ENCODE measurements at places on chromosomes 1 and 21. TPM values are rescaled to one million over a fixed set of nuclear protein-coding genes. Genes with fewer than 3 reads are reported as not detected.

Gene VASH2
- 0.25 TPM for total RNA-seq

Gene LCE6A
- total RNA-seq, result not detected

Gene RBM8A
- total RNA-seq, result 261 TPM

Gene DIPK1A
- 8.1 TPM for total RNA-seq

Gene SH3BGR
- total RNA-seq, result 4.5 TPM

Gene PCBP3
- 2.2 TPM for total RNA-seq

Gene RNU1-2
- 1,043 TPM for total RNA-seq

Gene PCSK9
- not detected for total RNA-seq

GRCh38 chr1:245062741-245063305 is 92.0 kb upstream of the KIF26B start:
- H3K4me1 ChIP-seq, result no peaks in the 10 kb centered on the region
- no peak overlapping the region for H3K4me3 ChIP-seq

GRCh38 chr1:33740040-33740744 is 123.7 kb upstream of the HMGB4 start:
- no peak for DNase-seq
- no peaks in the 10 kb centered on the region for H3K4me1 ChIP-seq
- peaks cover 7% of the 10 kb centered on the region for H3K27me3 ChIP-seq
- no peak overlapping the region for H3K4me3 ChIP-seq
- no peak overlapping the region for H3K27ac ChIP-seq

DNA sequence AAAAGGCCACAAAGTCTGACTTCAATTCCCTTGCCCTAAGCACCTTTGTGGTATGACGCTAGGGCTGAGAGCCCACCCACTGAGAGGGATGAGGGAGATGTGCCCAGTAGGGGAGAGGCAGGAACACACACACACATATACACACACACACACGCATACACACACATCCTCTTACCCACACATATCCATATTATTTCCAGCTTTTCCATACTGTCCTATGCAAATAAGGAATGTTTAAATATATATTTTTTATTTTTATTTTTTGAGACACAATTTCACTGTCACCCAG is 3.0 kb downstream of the RAB25 start:
- H3K36me3 ChIP-seq, result no peaks in the 10 kb centered on the region
- no peak for DNase-seq
- H3K4me1 ChIP-seq, result peaks cover 16% of the 10 kb centered on the region
- H3K27me3 ChIP-seq, result no peaks in the 10 kb centered on the region
- H3K4me3 ChIP-seq, result no peak overlapping the region

- DNase-seq, result no peak
- peaks cover 25% of the 10 kb centered on the region for H3K27me3 ChIP-seq
- no peak overlapping the region for H3K27ac ChIP-seq
Measured at GRCh38 chr1:87167157-87167789, 161.4 kb upstream of the LMO4 start.

DNA sequence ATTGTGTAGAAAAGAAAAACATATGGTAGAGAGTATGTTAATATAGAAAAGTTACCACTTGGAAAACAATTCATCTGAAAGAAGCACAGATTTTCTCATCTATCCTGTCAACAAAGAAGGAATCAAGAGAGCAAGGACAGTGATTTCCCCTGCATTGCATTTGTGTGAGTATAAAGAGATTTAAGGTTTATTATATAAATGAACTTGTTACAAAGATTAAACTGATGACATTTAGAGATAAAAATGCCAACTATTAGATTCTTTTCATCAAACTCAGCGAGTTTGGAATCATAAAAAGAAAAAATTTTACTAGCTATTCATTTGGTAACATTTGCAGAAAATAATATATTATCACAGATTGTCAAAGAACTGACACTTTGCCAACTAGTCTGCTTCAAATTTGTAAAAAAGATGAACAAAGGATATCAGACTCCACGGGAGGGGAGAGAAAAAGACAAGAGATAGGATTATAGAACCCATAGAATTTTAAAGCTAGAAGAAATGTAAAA is at the start of gene RGS21:
Gene RGS21 (plus strand): TSS at position 51 of the 509 bp plus-strand sequence. CDS start 26,045 bp downstream, outside the sequence.
- H3K36me3 ChIP-seq, result no peaks in the 10 kb centered on the region
- no peak within 1 kb of the TSS for H3K27ac ChIP-seq
- no peaks in the 10 kb centered on the region for H3K27me3 ChIP-seq
- no peak within 1 kb of the TSS for H3K4me3 ChIP-seq

- no peaks in the 10 kb centered on the region for H3K27me3 ChIP-seq
- no peaks in the 10 kb centered on the region for H3K36me3 ChIP-seq
- no peak overlapping the region for H3K4me3 ChIP-seq
- DNase-seq, result no peak
- peaks cover 14% of the 10 kb centered on the region for H3K4me1 ChIP-seq
Measured at GRCh38 chr21:14824126-14824525, 240.7 kb downstream of the NRIP1 start.

DNA sequence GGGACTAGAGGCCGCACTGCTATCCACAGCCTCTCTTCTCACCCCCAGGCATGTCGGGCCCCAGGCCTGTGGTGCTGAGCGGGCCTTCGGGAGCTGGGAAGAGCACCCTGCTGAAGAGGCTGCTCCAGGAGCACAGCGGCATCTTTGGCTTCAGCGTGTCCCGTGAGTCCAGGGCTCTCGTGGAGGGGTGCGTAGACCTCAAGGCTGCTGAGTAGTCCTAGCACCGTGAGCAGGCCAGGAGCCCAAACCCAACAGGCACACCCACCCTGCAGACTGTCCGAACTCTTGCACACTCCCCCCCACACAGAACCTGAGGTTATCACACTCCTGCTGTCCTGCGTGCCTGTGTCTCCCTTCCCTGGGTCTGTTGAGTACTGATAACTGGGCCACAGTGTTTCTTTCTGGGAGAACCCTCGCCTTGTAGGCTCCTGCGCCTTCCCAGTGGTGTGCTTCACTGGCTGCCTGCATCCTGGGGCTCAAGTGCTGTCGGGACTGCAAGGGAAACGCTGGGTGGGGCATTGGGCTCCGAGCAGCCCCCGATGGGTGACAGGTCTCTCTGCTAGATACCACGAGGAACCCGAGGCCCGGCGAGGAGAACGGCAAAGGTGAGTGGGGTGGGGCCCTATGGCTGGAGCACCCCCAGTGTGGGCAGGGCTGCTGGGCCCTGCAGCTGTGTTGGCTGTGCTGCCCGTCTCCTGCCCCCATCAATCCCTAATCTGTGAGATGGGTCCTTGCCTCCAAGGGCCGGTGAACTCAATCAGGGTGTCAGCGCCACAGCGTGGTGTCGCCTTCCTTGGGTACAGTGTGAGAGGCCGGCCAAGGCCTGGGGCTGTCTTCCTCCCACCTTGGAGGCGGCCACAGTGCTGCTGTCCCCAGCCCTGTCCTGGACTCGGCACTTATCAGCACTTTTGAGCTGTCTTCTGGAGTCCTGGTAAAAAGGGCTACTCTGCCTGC is 4.0 kb upstream of the GJC2 start:
- no peak overlapping the region for H3K27ac ChIP-seq
- peaks cover 32% of the 10 kb centered on the region for H3K36me3 ChIP-seq
- H3K4me3 ChIP-seq, result no peak overlapping the region
- H3K4me1 ChIP-seq, result peaks cover 30% of the 10 kb centered on the region

DNA sequence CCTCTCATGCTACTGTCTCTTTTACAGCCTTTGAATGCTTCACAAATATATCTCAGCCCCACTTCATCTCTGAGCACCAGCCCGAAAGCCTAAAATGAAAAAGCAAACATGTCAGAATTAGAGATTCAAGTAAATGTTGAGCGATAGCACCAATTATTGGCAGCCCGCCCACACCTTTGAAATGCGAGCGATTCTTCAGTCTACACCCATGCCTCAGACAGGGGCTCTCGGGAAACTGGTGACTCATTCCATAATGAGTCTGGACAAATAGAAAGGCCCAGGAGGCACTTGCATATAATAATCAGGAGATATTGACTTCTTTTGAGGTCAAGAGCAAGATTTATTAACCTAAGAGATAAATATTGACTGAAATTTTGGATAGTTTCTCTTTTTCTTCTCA is 487.3 kb upstream of the PTBP2 start:
- no peaks in the 10 kb centered on the region for H3K36me3 ChIP-seq
- H3K4me3 ChIP-seq, result no peak overlapping the region
- no peak for DNase-seq
- no peak overlapping the region for H3K27ac ChIP-seq

DNA sequence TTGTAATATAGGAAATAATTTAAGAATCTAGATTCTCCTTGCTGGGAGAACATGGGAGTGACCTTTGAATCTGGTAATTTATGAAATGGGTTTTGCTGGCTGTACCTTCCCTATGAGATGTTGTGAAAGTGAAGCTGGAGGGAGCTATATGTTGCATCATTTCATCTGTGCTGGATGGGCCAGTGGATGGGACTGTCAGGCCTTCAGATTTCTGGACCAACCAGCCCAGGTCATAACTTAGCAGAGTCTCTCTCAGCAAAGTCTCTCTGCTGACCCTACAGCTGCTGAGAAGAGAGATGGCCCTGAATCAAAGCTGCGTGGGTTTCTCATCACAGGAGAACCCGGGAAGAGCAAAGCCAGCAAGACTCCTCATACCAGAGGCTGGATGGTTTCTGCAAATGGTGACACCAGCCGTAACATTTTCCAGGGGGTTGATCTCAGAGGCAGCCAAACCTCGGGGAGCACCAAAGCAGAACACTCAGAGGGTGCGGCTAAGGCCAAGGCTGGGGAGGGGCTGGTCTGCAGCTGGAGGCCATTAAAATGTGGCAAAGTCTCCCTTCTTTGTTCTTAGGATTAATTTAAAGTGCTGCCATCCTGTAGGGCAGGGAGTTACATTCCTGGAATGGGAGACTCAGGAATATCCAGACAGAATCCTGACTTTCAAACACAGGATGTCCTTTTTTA is 18.2 kb upstream of the PTGFRN start:
- H3K36me3 ChIP-seq, result peaks cover 2% of the 10 kb centered on the region
- no peak overlapping the region for H3K27ac ChIP-seq
- peaks cover 2% of the 10 kb centered on the region for H3K4me1 ChIP-seq
- DNase-seq, result no peak
- peaks cover 3% of the 10 kb centered on the region for H3K27me3 ChIP-seq

GRCh38 chr1:5743435-5744095 is 248.7 kb downstream of the NPHP4 start:
- H3K36me3 ChIP-seq, result no peaks in the 10 kb centered on the region
- H3K4me1 ChIP-seq, result peaks cover 5% of the 10 kb centered on the region
- H3K4me3 ChIP-seq, result no peak overlapping the region
- no peak for DNase-seq
- H3K27me3 ChIP-seq, result peaks cover 16% of the 10 kb centered on the region

DNA sequence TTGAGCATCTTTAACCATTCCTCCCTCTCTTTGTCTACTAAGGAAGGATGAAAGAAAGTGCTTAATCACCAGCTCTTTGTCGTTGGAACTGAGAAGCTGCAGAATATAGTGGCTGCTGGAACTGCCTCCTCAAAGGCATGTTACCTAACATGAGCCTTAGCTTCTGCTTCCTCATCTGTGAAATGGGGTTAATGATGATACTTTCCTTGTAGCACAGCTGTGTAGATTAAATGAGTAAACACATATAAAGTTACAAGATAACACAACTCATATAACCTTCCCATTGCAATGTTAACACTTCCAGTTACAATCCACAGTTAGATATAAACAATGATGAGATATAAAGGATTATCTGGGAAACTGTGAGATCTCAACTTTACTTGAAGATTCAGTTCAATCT is 48.4 kb upstream of the ZNF326 start:
- no peaks in the 10 kb centered on the region for H3K36me3 ChIP-seq
- H3K4me3 ChIP-seq, result no peak overlapping the region
- no peaks in the 10 kb centered on the region for H3K27me3 ChIP-seq
- peaks cover under 1% of the 10 kb centered on the region for H3K4me1 ChIP-seq
- no peak overlapping the region for H3K27ac ChIP-seq

- peaks cover 18% of the 10 kb centered on the region for H3K4me1 ChIP-seq
- H3K27me3 ChIP-seq, result peaks cover 16% of the 10 kb centered on the region
- H3K36me3 ChIP-seq, result no peaks in the 10 kb centered on the region
- no peak for DNase-seq
- H3K27ac ChIP-seq, result peak within 1 kb of the TSS; percentile 20
- H3K4me3 ChIP-seq, result peak within 1 kb of the TSS; percentile 75
Measured at GRCh38 chr1:21937034-21937371, at the start of gene HSPG2. HSPG2 (minus strand) TSS chr1:21937310; CDS start chr1:21937217, 93 bp downstream.

GRCh38 chr1:30545365-30545764 is 178.0 kb downstream of the MATN1 start:
- H3K36me3 ChIP-seq, result no peaks in the 10 kb centered on the region
- no peaks in the 10 kb centered on the region for H3K4me1 ChIP-seq
- peaks cover 2% of the 10 kb centered on the region for H3K27me3 ChIP-seq
- no peak overlapping the region for H3K27ac ChIP-seq

- no peaks in the 10 kb centered on the region for H3K36me3 ChIP-seq
- no peak overlapping the region for H3K4me3 ChIP-seq
- H3K27ac ChIP-seq, result no peak overlapping the region
- peaks cover 2% of the 10 kb centered on the region for H3K27me3 ChIP-seq
- DNase-seq, result no peak
- H3K4me1 ChIP-seq, result no peaks in the 10 kb centered on the region
Measured at GRCh38 chr1:203584035-203584434, 42.6 kb upstream of the ATP2B4 start.

- H3K27ac ChIP-seq, result no peak overlapping the region
- no peak for DNase-seq
- no peaks in the 10 kb centered on the region for H3K36me3 ChIP-seq
- no peak overlapping the region for H3K4me3 ChIP-seq
Measured at GRCh38 chr1:32714277-32714676, 11.7 kb upstream of the SYNC start.

DNA sequence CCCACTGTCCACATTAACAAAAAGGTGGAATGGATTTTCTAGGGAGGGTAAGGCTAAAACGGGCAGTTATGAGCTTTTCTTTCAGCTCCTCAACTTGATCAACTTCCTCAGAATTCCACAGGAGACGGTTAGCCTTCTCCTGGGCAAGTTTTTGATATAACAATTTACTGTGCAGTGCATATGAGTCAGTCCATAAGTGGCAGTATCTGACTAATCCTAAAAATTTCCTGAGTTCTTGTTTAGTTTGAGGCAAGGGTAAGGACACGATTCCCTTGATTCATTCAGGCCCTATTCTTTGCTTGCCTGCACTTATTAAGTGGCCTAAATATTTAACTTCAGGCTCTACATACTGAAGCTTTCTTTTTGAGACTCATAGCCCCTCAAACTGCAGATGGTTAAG is 6.2 kb upstream of the AADACL3 start:
- H3K27me3 ChIP-seq, result peaks cover 5% of the 10 kb centered on the region
- H3K4me3 ChIP-seq, result no peak overlapping the region
- no peaks in the 10 kb centered on the region for H3K4me1 ChIP-seq
- no peak for DNase-seq

- H3K27ac ChIP-seq, result peak overlapping the region; percentile 95
- H3K36me3 ChIP-seq, result peaks cover 5% of the 10 kb centered on the region
- DNase-seq, result peak; percentile 41
- H3K4me3 ChIP-seq, result peak overlapping the region; percentile 44
- H3K27me3 ChIP-seq, result no peaks in the 10 kb centered on the region
Measured at GRCh38 chr21:34945288-34945687, 103.8 kb downstream of the RUNX1 start.

DNA sequence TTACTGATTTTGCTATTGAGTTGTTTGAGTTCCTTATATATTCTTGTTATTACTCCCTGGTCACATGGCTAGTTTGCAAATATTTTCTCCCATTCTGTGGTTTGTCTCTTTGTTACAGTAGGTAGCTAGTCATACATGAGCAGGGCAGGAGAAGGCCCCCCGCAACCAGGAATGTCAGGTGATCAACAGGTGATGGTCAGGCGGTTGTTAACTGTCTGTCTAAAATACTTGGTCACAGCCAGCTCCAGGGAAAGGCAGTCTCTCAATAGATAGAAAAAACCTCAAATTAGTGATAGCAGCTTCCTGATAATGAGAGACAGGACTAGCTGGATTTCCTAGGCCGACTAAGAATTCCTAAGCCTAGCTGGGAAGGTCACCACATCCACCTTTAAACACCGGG is 217.9 kb downstream of the RHOU start:
- H3K4me1 ChIP-seq, result no peaks in the 10 kb centered on the region
- no peak for DNase-seq
- H3K27ac ChIP-seq, result no peak overlapping the region
- no peak overlapping the region for H3K4me3 ChIP-seq
- no peaks in the 10 kb centered on the region for H3K27me3 ChIP-seq

All from activated CD8-positive, alpha-beta T cell treated with anti-CD3 and anti-CD28 coated beads for 36 hours (primary cell).